Spleen (tissue), 13 donors: ENCODE measurements at places on chromosomes 7 and 10.
A peak's percentile ranks its signal among the peaks of the same experiment; 100 is the strongest.

GRCh38 chr7:16494955-16495719, 29.6 kb upstream of the SOSTDC1 start:
- DNase-seq: no peak

DNA sequence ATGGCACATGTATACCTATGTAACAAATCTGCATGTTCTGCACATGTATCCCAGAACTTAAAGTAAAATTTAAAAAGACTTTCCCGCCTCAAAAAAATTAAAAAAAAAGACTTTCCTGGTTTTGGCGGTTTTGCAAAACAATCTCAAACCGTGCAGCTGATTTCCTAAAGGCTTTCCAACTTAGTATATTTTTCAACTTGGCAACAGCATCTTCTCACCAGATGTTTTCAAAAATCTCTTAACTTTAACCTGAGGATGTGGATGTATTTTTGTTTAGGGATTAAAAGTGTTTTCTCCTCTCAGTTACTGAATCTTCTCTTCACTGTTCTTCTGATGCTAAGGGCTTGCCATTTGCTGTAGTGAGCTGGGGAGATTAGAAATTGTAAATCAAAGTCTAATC, 96.5 kb upstream of the PLPP4 start:
- no peak for DNase-seq

DNA sequence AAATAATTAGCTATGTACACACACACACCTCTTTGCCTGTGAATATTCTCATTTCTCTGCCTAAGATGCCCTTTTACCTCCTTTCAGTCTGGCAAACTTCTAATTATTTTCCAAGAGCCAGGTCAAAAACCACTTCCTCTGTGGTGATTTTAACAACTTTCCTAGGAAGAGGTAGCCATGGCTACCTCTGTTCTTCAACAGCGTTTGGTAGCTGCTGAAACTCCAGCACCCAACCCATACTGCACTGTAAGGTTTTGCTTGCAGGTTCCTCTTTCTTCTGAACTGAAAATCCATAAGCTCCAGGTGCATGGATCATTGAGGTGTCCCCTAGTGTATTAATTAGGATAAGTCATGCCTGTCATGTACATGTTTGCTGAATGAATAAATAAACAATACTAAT, 25.6 kb downstream of the NRCAM start:
- DNase-seq: no peak

GRCh38 chr10:36779238-36779846, 346.1 kb upstream of the ANKRD30A start:
- no peak for DNase-seq

- no peak for DNase-seq
Measured at GRCh38 chr7:47725031-47725780, 143.3 kb upstream of the TNS3 start.

GRCh38 chr10:101950213-101950612, 105.8 kb downstream of the ARMH3 start:
- DNase-seq: no peak

GRCh38 chr7:2281541-2281940, 32.7 kb downstream of the SNX8 start:
- no peak for DNase-seq

GRCh38 chr7:42099470-42100155, 137.4 kb downstream of the GLI3 start:
- no peak for DNase-seq

DNA sequence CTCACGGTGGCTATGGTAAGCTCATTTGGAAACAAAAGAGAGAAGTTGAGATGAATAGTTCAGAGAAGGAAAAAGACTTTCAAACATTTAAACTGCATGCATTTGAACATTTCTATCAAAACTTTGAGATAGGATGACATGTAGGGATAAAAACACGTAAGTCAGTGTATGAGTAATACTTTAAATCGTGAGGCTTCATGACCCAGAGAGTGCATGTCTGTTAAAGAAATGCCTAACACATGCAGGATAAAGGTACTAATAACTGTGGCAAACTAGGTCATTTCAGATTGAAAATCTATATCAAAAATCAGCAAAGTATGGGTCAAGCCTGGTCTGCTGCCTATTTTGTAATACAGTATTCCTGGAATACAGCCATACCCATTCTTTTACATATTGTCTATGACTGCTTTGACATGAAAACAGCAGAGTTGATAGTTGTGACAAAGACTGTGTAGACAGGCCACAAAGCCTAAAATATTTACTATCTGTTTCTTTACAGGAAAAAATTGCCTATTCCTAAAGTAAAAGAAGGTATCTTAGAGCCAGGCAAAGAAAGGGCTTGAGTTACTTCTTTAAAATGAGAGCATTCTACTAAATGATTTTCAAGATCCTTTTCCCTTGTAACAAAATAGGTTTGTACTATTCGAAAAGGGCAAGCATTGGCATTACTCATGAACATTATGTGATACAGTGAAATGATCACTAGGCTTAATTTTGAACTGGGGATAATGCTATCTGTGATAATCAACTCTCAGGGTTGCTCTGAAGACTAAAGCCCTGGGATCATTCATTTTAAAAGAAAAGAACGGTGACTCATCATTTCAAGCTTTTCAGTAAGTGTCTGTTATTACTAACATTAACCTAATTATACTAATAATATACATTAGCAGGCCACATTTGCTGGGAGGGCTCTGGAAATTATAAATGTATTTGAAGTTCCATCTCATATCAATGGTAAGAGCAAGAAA, 185.9 kb downstream of the CRPPA start:
- DNase-seq: no peak

GRCh38 chr10:118698421-118698820, 56.3 kb downstream of the CACUL1 start:
- peak; percentile 73 for DNase-seq

DNA sequence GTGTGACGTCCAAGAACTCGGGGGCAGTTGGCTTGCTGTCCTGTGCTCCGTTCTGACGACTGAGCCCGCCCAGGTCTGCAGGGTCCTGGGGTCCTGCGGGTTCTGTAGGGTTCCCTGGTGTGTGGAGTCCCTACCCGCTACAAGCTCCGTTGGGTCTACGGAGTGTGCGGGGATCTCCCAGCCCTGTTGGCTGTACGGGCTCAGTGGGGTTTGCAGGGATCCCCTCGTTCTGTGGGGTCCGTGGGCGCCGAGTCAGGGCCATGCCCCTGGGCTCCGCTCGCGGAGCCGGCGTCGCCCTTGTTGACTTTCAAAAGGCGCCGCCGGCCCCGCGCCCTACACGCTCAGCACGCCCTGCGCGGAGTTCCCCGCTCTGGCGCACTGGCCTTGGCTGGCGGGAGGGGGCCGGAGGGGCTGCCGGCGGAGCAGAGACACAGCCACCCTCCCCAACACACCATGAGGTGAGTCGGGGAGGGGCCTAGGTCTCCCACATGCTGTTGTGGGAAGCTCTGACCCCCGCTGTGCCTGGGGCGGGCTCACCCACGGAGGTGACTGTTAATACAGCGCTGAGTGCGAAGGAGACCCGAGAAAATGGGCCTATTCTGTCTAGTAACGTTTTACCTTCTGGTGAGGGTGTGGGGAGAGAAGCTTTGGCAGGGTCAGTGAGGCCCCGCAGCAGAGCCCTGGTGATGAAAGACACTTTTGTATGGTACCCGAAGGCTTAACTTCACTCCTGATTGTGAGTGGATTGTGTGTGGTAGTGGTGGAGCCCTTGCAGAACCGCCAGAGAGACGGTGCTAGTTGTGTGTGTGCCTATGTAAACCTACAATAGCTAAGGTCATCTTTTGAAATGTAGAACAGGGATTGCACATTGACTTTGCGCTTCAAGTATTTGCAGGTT, 8.1 kb downstream of the TASOR2 start:
- DNase-seq: peak; percentile 91

DNA sequence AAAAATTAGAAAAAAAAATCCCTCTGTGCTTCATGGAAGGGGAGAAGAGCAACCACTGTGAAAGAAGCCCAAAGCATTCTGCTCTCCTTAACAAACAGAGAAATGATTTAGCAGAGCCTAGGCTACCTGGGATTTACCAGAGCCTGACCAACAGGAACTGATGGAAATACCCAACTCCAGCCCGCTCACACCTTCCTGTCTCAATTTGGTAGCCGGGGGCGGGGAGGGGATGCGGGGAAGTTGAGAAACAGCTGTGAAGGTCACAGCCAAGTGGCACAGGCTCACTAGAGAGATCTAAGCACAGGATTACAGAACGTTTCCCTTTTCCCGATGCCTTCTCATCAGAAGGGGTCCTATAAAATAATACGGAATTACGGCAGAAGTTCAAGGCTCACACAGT, 17.6 kb downstream of the RSU1 start:
- DNase-seq: no peak

DNA sequence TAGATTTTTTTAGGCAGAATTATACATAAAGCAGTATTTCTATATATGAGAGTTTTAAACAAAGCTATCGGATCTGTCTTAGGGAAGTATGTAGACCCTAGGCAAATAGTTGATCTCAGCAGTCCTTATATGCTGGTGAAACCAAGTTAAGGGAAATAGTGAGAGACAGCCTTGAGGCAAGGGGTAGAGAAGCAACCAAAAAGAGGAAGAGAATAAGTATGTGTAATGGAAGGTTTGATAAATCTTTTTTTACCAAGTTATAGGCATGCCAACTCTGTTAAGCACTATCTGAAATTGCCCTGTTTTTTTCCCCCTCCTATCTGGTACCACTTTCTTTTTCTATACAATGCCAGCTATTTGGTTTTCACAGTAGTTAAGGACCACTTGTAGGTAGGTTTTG, 19.9 kb downstream of the SPAG6 start:
- no peak for DNase-seq

DNA sequence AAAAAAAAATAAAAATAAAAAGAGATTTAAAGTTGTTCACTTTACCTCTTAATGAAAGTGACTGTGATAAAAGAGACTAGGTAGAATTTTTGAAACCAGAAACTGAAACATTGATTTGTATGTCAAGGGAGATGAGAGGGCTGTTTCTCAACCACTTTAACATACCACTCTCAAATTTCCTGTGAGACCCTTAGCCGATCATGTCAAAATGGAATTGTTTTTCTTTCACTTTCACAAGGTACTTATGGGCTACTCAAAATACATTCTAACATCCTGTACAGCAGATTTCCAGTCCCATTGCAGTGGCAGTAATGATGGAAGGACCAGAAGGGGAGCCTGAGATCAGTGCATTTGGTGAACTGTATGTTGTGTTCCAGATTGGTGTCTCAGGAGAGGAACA, 261.2 kb downstream of the PPP1R3A start:
- no peak for DNase-seq

DNA sequence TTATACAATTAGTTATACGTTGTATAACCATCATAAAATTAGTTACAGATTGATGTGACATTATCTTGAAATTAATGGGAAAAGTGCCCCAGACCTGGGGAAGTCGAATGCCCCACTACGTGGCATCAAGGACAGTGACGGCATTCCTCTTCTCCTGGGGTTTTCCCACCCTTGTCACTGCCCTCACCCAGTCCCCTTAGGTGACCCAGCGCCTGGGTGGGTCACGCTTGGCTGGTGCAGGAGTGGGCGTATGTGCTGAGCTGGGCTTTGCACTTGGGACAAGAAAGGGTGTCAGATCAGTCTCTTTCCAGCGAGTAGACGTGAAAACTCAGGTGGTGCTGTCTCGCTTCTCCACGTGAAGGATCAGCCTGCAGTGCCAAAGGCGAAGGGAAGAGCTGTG, 7.6 kb downstream of the FOXK1 start:
- no peak for DNase-seq

GRCh38 chr10:79070081-79070605, 1.4 kb downstream of the ZMIZ1 start:
- DNase-seq: peak; percentile 90

DNA sequence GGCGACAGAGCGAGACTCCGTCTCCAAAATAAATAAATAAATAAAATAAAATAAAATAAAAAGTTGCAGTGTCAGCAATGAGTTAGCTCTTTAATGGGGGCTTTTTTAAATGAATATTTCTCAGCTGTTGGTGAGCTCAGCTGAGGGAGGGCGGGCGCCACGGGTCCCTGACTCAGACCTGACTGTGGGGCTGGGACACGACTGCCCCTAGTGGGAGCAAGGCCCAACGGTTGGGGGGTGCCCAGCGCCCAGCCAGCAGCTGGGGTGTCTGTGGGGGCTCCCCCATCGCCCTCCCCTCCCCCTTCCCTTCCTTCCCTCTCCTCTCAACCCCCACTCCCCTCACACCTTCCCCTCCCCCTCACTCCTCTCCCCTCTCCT, 46.6 kb downstream of the PWWP2B start:
- DNase-seq: peak; percentile 93

- no peak for DNase-seq
Measured at GRCh38 chr7:133688483-133689239, 435.8 kb downstream of the EXOC4 start.

DNA sequence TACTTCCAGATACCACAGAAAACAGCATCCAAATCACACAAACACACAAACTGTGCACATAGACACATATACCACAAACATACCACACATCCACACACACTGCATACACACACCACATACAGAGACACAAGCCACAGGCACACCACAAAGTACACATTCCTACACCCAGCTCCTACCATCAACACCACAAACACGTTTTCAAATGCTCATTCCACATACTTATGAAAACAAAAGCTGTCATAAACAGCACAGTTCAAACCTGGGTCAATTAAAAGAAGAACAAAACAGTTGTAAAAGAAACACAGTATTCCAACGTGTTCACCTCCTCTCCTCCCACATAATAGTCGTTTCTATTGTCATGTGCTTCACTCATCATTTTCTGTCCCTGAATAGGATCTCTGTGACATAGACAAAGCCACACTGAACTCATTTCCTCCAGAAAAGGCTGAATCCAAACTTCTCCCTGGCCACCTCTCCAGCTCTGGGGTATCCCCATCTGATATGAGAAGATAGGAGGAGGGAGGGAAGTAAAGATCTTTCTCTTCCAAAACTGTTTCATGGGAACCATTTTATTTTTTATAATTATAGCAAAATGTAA, 89.2 kb downstream of the CXCL12 start:
- DNase-seq: no peak

- DNase-seq: no peak
Measured at GRCh38 chr7:100465299-100465698, 1.2 kb upstream of the SPACDR start.

GRCh38 chr7:69173341-69173740, 424.9 kb upstream of the AUTS2 start:
- DNase-seq: no peak

DNA sequence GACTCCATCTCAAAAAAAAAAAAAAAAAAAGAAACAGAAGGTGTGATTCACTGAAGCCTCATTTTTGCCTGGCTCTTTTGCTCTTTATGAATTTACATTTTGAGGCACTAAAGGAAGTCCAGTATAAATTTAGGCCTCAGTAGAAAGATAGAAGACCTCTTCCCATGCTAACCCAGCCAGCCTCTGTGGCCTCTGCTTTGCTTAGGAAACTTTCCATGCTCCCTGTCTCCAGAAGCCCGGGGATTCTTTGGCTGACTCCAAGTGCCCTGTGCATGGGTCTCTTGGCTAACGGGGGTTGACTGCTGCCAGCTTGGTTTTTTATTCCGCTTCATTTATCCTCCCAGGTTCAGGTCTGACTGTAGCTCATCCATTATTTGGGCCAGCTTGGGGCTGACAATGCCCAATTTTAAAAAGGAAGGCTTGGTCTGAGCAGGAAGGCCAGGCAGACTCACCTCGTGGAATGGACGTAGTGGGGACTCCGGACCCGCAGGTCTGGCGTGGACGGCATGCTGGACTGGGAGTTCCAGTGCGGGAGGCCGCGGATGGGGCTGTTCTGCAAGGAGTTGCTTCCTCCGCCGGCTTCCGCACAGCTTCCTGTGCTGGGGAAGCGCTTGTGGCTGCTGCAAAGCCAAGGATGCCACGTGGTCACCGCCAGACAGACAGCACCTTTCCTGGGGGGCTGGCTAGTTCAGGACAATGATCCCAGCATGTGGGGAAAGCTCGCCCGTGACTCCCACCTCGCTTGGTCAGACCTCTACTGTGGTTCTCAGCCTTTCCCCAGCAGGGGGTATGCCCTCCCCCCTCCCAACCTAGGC, 72.3 kb downstream of the PRPF18 start:
- DNase-seq: peak; percentile 87

GRCh38 chr10:26739071-26739631, 41.6 kb downstream of the PDSS1 start:
- no peak for DNase-seq
